ENCODE measurements at places on chromosomes 5 and 9.

GRCh38 chr9:38715684-38716083, 4.2 kb downstream of the FAM240B start:
- DNase-seq, result no peak

GRCh38 chr5:175842951-175843793, 28.2 kb upstream of the CPLX2 start:
- no peak for DNase-seq

DNA sequence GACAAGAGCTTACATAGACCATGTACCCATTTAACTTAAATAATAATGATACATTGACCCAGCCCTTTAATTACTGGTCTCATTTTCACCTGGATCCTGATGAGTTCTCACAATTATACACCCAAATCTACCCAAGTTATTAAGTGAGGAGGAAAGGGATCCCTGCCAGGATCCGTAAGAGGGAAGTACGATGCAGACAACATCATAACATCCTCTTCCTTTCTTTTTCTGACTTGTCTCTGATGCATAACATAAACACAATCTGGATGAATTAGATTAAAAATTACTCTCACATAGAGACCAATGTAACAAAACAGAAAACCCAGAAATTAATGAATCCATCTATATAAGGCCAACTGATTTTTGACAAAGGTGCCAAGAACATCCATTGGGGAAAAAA, 17.0 kb downstream of the MARCHF3 start:
- no peak for DNase-seq

- DNase-seq, result no peak
These were observed 36.9 kb downstream of the FAM78A start for GRCh38 chr9:131239161-131239975.

DNA sequence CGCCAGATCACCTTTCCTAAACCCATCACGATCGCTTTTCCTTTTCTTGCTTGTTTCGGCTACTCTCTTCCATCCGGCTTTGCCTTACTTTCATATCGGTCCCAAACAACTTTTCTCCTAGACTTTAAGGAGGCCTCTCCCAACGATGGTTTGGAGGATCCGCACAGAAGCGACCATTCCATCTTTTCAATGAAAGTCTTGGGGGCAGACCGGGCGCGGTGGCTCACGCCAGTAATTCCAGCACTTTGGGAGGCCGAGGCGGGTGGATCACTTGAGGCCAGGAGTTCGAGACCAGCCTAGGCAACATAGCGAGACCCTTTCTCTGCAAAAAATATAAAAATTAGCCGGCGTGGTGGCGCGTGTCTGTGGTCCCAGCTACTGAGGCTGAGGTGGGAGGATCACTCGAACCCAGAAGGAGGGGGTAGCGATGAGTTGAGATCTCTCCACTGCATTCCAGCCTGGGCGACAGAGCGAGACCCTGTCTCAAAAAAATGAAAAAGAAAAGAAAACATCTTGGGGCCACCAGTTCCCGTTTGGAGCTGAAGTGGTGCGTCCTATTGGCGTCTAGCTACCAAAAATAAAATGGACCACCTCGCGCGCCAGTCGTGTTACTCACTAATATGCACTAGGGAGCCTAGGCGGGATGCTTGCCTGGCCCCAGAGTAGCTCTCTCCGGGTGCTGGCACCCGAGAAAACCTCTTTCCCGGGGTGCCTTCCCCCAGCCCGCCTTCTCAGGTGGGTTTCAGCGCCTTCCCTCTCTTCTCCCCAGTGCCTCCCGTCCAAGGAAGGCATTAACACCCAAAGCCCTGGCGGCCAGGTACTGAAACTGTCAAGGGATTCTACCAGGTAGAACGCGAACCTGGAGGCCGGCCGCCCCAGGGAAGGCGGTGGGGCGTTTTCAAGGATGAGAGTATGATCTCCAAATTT, 800 bp upstream of the AP3B1 start:
- DNase-seq, result peak; percentile 47

- DNase-seq, result no peak
These were observed 229.8 kb downstream of the FANCC start for GRCh38 chr9:95087659-95088242.

DNA sequence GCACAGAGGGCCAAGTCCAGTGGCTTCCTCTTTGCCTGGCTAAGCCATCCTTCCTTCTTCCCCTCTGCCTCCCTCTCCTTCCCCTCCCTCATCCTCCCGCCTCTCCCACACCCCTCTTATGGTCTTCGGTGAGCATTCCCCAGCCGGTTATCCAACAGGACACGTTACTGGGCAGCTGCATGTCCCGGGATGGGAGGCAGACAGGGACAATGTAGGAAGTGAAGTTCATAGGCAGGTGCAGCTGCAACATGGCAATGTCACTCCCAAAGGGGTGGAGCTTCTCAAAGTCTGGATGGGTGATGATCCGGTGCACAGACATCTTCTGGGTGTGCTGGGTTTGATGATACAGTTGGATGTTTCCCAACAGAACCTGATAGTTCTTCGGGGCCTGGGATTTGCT, 71.4 kb upstream of the SPTLC1 start:
- DNase-seq, result no peak

GRCh38 chr5:133713209-133713608, 100.9 kb upstream of the FSTL4 start:
- no peak for DNase-seq

GRCh38 chr9:116490321-116490720, 196.8 kb upstream of the TRIM32 start:
- DNase-seq, result no peak

GRCh38 chr9:16901590-16901989, 31.1 kb upstream of the BNC2 start:
- DNase-seq, result no peak

DNA sequence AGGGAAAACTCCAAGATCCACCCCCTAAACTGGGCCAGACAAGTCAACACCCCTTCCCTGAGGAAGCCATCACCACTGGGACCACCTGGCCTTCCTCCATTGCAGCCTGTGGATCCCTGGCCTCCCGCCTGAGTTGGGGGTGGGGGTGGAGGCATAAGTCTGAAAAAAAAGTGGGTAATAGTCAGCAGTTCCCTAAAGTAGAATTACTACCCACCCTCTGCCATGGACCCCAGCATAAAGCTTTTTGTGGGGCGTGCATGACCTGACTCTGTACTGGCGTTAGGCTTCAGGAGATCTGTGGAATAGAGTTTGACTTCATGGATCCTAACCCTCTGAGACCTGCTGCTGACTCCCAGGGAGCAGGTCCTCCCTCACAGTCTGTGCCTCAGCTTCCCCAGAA, 2.0 kb upstream of the CXXC5 start:
- no peak for DNase-seq

- DNase-seq, result no peak
These were observed 6.0 kb upstream of the LMX1B start for GRCh38 chr9:126607731-126608130.

DNA sequence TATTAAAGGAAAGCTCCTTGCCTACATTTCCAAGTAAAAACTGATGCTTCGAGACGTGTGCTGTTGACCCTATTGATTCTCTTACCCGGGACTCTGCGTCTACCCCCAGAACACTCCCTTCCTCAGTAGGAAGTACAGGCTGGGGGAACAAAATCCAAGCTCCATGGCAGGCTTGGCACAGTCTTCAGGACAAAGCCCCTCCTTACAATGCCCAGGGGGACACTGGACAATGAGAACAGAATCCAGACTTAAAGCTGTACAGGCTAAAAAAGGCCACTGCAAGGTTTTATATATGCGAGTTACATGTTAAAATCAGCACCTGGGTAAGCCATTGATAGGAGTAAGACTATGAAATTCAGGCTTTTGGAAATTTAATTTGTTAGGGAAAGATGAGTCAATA, 250.6 kb upstream of the DAPK1 start:
- DNase-seq, result no peak

DNA sequence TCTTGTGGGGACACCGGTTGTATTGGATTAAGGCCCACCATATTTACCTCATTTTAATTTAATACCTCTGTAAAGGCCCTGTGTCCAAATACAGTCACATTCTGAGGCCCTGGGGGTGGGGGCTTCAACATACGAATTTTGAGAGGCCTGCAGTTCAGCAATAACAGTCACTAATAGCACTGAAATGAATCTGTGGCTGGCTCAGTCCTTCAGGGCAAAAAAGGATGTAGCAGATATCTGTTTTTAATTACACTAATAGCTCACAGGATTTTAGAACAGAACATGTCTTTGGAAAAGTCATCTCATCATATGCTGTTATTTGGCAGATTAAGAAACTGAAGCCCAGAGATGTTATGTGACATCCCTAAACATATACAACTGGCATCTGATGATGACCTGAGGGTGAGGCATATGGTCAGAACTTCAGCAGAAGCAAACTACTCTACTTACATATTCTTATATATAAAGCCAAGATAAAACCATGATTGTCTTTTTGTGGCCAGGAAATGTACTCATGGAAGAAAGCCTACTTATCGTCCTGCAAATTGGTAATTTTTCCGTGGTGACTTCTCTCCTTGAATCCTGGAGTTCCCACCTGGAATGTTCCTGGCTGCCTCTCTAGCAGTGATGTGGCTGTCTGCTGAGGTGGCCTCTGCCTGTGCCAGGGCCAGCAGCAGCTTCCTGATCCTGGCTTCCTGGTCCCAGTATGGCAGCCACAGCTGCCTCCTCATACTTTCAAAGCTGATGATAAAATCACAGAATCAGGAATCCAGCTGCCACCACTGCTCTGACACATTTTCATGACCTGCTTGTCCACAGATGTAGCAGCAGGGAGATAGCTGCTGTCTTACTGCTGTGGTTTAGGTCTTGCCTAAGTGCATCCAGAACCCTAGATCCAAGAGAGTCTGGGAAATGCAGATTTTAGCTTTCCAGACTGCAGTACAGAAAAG, 72.1 kb upstream of the ANKRD55 start:
- DNase-seq, result no peak

GRCh38 chr5:9898319-9898718, 268.2 kb upstream of the TAS2R1 start:
- no peak for DNase-seq

GRCh38 chr5:35741971-35742370, 114.7 kb upstream of the IL7R start:
- no peak for DNase-seq

- DNase-seq, result no peak
These were observed 118.3 kb downstream of the DRD1 start for GRCh38 chr5:175325681-175326080.

DNA sequence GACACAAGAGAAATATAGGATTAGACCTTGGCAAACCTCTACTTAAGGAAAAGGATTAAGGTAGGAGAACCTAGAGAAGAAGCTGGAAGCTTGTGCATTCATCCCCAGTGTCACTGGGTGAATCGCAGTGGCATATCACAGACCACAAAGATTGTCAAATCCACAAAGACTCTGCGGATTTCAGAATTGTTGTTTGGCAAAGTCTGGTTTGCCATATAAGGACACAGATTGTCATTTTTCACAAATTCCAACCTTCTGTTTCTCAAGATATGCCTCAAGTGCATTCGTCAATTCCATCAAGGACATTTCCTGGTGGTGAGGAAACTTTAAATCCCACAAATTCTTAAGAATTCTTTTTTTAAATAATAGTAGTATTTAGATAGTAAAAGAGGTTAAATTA, 395.1 kb upstream of the PAPPA start:
- DNase-seq, result no peak

DNA sequence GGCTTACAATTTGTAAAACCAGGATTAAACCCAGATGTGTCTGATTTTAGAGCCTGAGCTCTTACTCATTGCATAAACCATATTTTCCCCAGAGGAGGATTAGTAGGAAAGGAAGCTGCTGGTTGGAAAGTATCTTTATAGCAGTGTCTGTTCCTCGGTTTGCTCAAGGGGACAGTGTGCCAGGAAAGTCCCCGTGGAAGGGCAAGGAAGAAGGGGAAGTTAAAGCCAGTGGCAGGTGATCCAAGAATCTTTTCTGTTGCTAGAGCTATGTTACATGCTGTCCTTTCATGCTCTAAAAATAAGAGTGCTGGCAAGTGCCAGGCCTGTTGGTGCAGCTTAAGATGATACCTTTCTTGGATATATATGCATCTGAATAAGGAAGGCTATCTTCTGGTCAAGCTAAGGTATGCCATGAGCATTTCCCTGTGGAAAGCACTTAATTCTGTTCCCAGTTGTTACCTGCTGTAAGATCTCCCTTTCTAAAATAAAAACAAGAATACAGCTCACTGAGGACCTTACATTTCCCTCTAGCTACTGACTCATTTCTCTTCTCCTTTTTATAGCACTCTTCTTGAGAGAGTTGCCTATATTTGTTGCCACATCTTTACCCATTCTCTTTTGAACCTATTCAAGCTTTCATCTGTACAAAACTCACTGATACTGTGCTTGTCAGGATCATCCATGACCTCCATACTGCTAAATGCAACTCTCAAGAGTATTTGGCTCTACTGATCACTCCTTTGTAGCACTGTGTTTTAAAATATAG, 8.0 kb downstream of the PDCD1LG2 start:
- no peak for DNase-seq

- DNase-seq, result no peak
These were observed 429.6 kb downstream of the ARHGEF28 start for GRCh38 chr5:74055486-74056106.

DNA sequence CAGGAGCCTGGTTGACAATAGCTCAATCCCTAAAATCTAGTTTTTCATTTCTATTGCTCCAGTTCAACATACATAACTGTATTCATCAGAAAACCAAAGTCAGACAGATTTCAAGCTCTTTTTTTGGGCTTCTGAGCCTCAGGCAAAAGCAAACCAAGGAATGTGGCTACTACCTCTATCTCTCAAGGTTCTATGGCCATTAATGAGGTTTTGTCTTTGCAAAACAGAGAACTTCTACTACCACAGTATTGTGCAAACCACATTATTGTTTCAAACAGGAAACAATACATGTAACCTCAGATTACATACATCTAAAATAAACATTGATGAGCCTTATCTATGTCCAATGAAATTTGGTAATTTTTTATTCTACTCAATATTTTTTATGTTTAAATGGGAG, 35.5 kb upstream of the FTMT start:
- DNase-seq, result no peak

DNA sequence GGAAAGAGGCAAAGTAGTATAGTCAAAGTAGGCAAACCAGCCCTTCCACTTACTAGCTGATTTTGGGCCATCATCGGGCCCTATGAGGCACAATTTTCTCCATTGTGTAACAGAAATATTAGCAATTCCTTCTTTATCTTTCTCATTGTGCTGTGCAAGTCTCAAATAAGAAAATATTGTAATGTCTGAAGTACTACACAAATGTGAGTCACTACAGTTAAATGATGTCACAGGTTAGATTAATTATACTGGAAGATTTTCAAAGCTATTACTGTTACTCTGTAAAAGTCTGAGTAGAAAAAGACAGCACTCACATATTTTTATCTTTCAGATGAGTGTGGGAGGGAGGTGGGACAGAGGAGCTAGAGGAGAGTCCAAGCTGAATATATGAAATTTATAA, 12.4 kb upstream of the TMC1 start:
- DNase-seq, result no peak
